ENCODE measurements at places on chromosomes 2 and 18.

GRCh38 chr2:68385220-68385906 is 20.3 kb downstream of the PLEK start:
- DNase-seq: peak; percentile 63

DNA sequence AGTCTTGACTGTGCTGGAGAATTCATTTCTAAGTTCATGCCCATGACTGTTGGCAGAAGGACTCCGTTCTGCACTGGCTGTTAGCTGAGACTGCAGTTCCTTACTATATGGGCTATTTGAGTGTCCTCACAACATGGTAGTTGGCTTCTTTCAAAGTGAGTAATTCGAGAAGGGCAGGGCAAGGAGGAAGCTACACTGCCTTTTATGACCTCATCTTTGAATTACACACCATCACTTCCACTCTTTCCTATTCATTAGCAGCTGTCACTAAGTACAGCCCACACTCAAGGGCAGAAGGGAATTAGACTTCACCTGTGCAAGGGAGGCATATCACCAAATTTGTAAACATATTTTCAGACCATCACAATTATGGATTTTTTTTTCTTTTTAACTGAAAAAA is 55.9 kb upstream of the EPAS1 start:
- DNase-seq: no peak

DNA sequence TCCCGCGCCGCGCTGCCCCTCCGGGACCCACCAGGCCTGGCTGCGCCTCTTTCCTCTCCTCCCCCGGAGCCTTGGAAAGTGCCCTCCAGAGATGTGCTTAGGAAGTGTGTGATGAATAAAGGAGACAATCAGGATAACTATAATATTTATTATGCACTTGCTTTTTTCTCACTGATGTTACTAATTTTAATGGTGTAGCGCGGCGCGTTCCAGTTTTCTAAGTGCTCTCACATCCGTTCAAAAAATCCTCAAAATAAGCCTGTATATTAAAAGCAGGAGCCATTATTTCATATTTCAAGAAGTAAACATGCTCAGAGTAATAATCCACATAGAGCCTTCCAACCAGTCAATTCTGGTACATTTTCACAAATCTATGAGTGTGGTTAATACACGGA is 941 bp upstream of the MPPE1 start:
- no peak for DNase-seq

DNA sequence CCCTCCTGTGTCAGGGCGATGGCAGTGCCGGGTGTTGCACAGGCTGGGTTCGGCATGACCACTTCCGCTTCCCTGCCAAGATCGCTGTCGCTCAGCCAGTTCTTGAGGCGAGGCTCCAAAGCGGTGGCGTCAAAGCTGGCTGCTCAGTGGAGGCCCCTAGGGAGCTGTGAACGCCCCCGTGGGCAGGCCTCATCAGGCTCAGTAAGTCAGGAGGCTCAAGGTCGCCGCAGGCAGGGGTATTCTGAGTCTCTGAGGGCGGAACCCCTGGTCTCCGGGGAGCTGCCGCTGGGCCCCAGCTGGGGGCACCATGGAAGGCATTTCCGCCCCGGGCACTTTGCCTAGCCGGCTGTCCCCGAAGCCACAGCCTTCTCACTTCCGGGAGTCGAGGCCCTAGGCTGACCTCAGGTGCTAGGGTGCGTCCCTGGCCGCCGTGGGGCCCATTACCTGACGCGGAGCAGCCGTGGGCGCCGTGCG is 210.4 kb downstream of the SOCS6 start:
- DNase-seq: no peak
